Activated T-helper 17 cell treated with anti-CD3 and anti-CD28 coated beads, Interleukin-2, amount 50 U/mL, for 72 hours (primary cell): ENCODE measurements at places on chromosomes 11 and 22.
A peak's percentile ranks its signal among the peaks of the same experiment; 100 is the strongest.

DNA sequence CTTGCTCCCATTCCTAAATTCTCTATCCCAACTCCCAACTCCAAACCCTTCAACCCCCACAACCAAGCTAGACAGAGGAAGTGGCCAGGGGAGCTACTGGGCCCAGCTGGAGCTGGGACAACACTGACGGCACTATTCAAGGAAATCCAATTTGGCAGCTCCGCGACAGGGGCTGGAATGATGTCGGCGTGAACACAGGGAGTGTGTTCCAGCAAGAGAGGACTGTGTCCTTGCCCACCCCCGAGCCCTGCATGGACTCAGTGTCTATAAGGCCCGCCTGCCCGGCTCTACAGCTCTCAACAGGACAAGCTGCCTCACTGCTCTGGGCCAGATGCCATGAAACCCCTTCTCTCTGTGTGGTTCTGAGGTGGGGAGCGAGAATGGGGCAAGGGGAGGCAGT, 11.3 kb downstream of the PCSK7 start:
- ATAC-seq: no peak

DNA sequence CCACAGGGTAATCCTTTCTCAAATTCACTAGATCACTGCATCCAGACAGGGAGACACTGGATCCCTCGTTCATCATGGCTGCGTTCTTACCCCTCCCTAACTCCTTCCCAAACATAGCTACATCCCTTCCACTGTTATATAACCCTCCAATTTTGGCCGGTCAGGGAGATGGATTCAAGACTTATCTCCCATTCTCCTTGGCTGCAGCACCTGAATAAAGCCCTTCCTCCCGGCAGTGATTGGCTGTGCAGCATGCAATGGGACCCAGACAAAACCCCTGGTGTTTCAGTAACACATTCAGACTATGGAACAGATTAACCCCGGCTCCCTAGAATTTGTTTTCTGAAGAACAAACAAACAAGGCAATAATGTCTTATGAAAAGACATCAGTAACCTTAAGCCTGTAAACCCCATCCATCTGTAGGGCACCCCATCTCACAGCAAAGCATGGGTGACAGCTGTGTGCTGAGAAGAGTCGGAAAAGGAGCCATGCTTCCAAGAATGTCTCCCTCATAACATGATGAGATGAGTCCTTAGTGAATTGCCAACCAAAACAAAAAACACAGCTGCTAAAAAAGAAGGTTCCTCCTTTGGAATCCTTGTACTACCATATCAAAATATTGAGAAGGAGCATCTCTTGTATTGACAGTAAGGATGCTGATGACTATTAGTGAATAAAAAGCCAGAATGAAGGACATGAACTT, 5.0 kb downstream of the MIF start:
- ATAC-seq: no peak

GRCh38 chr11:102001657-102002338, 45.4 kb upstream of the CFAP300 start:
- ATAC-seq: no peak

DNA sequence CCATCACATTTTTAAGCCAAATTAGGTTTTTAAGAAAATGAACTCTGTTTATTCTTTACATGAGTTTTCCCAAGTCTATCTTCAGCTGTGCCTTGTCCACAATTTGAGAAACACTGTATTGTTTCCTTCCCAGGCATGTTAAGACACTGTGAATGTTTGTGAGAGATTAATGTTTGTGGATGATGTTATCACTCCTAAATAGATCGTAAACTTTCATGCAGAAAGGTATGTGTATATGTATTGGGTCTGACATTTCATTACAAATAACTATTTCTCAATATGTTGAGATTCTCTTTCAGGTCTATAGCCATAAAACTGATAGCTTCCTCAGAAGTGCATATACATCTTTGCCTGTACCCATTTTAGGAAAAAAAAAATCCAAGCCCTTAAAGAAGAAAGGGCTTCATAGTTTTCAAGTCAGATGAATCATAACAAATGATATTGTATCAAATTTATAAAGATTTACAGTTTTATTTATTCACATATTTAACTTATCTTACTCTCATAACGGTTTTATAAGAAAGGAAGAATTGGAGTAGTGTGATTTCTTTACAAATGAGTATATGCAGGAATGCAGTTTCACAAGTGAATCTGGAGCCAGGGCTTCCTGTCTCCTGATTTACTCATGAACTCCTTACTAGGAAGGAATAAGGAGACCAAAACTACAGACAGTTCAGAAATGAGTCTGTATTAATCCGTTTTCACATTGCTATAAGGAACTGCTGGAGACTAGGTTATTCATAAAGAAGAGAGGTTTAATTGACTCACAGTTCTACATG, 11.2 kb downstream of the OR8D1 start:
- ATAC-seq: no peak

DNA sequence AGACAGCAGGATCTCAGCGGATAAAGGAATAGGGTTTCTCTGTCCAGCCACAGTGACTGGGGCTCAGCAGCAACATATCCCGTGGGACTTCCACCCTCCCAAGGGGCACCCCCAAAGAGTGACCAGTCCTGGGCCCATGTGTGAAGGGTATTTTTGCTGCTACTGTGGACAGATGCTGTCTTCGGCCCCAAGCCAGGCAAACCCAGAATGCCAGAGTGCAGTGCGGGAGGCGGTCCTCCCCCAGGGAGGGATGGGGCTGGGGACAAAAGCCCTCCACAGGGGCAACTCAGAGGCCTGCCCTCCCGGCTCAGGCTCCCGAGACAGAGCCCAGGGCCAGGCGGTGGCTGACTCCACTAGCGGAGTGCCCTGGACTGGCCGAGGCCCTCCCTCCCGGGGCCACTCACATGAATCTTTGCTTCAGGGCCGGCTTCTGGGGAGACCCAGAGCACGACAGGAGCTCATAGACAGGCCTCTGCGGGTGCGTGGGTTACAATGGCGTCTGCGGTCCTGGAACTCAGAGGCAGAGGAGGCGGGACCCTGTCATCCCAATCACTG, 34.7 kb upstream of the WNT7B start:
- ATAC-seq: no peak

- ATAC-seq: peak; percentile 94
Observed at GRCh38 chr11:35282221-35282882, 137.0 kb downstream of the SLC1A2 start.

DNA sequence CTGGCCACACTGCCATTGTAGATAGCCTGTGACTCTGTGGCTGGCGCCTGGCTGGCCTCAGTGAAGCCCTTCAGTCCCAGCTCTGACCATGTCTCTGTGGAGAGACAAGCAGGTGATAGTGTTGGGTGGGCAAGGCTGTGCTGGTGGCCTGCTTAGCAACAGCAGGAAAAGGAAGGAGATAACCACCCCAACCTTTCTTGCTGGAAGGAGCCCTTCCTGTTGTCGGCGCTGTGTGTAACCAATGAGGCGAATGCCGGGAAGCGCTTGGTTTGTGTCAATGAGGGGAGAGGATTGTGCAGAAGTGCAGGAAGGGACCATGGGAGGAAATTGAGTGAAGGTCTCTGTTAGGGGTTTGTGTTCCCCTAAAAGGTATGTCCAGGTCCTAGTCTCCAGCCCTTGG, 27.3 kb downstream of the PARVB start:
- ATAC-seq: no peak

DNA sequence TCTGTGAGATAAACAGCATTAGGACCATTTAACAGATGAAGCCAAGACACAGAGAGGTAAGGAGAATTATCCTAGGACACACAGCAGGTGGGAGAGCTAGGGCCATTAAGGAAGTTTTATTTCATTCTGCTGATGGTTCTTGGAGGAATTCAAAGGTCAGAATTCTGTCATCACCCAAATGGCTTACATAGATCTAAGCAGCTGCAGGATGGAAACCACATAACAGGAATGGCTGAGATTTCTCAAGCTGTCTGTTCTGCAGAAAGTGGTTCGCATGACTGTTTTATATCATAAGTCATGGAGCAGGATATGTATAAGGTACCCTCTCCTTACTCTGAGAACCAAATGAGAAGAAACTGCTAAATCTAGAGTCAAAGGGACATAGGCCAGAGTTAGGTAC, 163.2 kb upstream of the NARS2 start:
- no peak for ATAC-seq
